ENCODE measurements at places on chromosomes 7 and 10. TPM values are rescaled to one million over a fixed set of nuclear protein-coding genes. Genes with fewer than 3 reads are reported as not detected.

PLCE1 gene
- 8.1 TPM for total RNA-seq

GRCh38 chr7:1041551-1042491 is 2.5 kb upstream of the GPR146 start:
- H3K4me3 ChIP-seq, result no peak overlapping the region
- no peaks in the 10 kb centered on the region for H3K27me3 ChIP-seq
- no peak overlapping the region for H3K27ac ChIP-seq

- no peaks in the 10 kb centered on the region for H3K27me3 ChIP-seq
- H3K4me3 ChIP-seq, result no peak overlapping the region
- DNase-seq, result peak; percentile 44
- no peaks in the 10 kb centered on the region for H3K4me1 ChIP-seq
- H3K36me3 ChIP-seq, result no peaks in the 10 kb centered on the region
Observed at GRCh38 chr10:48448796-48449195, 142.3 kb downstream of the MAPK8 start.

DNA sequence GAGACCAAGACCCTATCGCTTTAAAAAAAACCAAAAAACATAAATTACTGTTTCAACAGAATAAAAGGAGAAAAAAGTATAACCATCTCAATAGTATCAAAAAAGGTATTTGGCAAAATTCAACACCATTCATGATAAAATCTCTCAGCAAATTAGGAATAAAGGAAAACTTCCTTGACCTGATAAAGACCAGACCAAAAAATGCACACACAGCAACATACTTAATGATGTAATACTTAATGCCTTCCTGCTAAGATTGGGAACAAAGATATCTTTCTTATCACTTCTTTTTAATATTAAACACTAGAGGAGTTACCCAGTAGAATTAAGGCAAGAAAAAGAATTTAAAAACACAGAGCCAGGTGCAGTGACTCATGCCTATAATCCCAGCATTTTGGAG is 79.3 kb downstream of the CNOT4 start:
- H3K27me3 ChIP-seq, result no peaks in the 10 kb centered on the region
- no peaks in the 10 kb centered on the region for H3K4me1 ChIP-seq
- no peak for DNase-seq
- peaks cover 3% of the 10 kb centered on the region for H3K36me3 ChIP-seq
- no peak overlapping the region for H3K27ac ChIP-seq
- no peak overlapping the region for H3K4me3 ChIP-seq

- no peaks in the 10 kb centered on the region for H3K4me1 ChIP-seq
- H3K27me3 ChIP-seq, result no peaks in the 10 kb centered on the region
- H3K27ac ChIP-seq, result no peak overlapping the region
- DNase-seq, result no peak
- H3K36me3 ChIP-seq, result peaks cover 45% of the 10 kb centered on the region
- no peak overlapping the region for H3K4me3 ChIP-seq
Observed at GRCh38 chr10:87804939-87805569, 13.0 kb downstream of the ATAD1 start.

GRCh38 chr10:67925449-67926005 is 41.1 kb downstream of the SIRT1 start:
- no peak overlapping the region for H3K27ac ChIP-seq
- peaks cover 48% of the 10 kb centered on the region for H3K36me3 ChIP-seq
- no peaks in the 10 kb centered on the region for H3K4me1 ChIP-seq
- no peak for DNase-seq
- H3K27me3 ChIP-seq, result no peaks in the 10 kb centered on the region

DNA sequence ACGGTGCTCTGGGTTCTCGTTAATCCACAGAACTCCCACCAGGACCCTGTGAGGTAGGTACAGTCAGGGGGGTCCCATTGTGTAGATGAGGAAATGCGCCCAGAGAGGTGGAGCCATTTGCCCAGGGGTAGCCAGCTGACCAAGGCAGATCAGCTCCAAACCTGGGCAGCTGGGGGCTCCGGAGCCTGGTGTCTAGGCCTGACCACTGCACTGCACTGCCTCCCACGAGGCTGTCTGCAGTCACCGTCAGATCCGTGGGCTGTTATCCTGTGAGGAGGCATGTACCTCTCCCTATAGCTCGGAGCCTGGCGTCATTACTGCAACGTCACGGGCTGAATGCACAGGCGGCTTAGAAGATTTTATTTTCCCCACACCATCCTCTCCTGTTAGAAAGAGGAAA is 411.8 kb upstream of the FOXK1 start:
- DNase-seq, result no peak
- H3K27me3 ChIP-seq, result no peaks in the 10 kb centered on the region
- H3K4me1 ChIP-seq, result no peaks in the 10 kb centered on the region
- no peak overlapping the region for H3K4me3 ChIP-seq

GRCh38 chr7:92735707-92736106 is 100.7 kb downstream of the CDK6 start:
- no peak overlapping the region for H3K27ac ChIP-seq
- peaks cover 60% of the 10 kb centered on the region for H3K4me1 ChIP-seq
- peaks cover 37% of the 10 kb centered on the region for H3K36me3 ChIP-seq
- no peaks in the 10 kb centered on the region for H3K27me3 ChIP-seq

ARHGEF35 gene
- total RNA-seq, result not detected

CDC123 gene
- total RNA-seq, result 82.8 TPM

- no peak for DNase-seq
- no peak within 1 kb of the TSS for H3K4me3 ChIP-seq
- H3K4me1 ChIP-seq, result peaks cover 14% of the 10 kb centered on the region
- no peaks in the 10 kb centered on the region for H3K27me3 ChIP-seq
- H3K27ac ChIP-seq, result no peak within 1 kb of the TSS
Observed at GRCh38 chr7:143284591-143285469, at the start of gene TMEM139. Gene TMEM139 (plus strand): TSS chr7:143284958. CDS start chr7:143285958, 1,000 bp downstream.

DNAJC12 gene
- 0.88 TPM for total RNA-seq

DNA sequence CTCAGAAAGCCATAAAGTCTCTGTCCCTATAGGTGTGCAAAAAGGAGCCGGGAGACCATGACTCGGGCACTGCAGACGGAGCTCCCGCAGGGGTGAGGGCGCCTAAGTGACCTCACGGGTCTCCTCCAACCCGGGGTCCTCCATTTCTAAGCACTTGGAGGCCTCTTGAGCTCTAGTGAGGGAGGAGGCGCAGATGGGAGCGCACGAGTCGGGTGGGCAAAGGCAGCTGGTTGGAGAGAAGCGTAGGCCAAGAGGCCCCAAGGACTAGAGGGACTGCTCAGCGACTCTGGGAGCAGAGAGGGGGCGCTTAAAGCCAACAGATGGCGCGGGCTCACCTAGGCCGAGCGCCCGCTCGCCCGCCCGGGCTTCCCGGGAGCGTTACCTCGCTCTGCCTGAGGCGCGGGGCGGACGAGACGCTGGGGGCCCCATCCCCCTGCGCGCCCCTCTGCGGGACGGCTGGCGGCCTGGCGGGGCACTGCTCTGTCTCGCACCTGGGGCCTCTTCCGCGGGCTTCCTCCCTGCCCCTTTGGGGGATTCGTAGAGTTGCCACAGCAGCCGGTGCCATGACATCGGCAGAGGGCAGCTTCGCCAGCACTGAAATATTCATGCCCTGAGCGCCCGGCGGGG is 523 bp upstream of the CDH23 start:
- DNase-seq, result peak; percentile 42
- no peak overlapping the region for H3K27ac ChIP-seq
- H3K4me1 ChIP-seq, result peaks cover 15% of the 10 kb centered on the region

AKR1D1 gene
- not detected for total RNA-seq

- no peak overlapping the region for H3K4me3 ChIP-seq
- no peak overlapping the region for H3K27ac ChIP-seq
- DNase-seq, result no peak
Observed at GRCh38 chr7:35755711-35756110, 45.1 kb upstream of the SEPTIN7 start.

GRCh38 chr7:125154930-125155329 is 225.3 kb upstream of the POT1 start:
- no peaks in the 10 kb centered on the region for H3K36me3 ChIP-seq
- no peak overlapping the region for H3K27ac ChIP-seq
- H3K27me3 ChIP-seq, result peaks cover 3% of the 10 kb centered on the region
- no peak for DNase-seq
- H3K4me3 ChIP-seq, result no peak overlapping the region
- H3K4me1 ChIP-seq, result no peaks in the 10 kb centered on the region

DNA sequence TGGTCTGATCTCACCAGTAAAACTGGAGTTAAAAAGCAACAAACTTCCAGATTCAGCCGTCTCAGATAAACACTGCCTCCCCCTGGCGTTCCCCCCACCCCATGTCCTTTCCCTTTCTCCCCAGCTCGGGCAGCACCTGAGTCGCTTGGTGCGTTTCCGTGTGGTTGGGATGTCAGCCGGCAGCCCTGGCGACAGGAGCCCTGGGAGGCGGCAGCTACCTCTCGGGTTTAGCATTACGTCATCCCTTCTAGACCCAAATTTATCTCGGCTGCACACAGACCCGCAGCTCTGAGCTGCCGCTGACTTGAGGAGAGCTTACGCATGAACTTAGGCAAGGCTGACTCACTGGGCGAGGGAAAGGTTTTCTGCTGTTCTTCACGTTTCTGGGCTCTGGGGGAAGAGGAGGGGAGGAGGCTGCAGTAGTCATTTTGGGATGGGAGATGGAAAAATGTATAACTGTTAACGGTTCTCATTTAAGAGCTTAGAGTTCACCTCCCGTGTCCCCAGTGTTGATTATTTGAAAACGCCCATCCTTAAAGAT is 14.4 kb downstream of the MXI1 start:
- H3K4me3 ChIP-seq, result peak overlapping the region; percentile 30
- H3K27me3 ChIP-seq, result no peaks in the 10 kb centered on the region
- H3K27ac ChIP-seq, result no peak overlapping the region
- peaks cover 16% of the 10 kb centered on the region for H3K4me1 ChIP-seq
- no peaks in the 10 kb centered on the region for H3K36me3 ChIP-seq

DNA sequence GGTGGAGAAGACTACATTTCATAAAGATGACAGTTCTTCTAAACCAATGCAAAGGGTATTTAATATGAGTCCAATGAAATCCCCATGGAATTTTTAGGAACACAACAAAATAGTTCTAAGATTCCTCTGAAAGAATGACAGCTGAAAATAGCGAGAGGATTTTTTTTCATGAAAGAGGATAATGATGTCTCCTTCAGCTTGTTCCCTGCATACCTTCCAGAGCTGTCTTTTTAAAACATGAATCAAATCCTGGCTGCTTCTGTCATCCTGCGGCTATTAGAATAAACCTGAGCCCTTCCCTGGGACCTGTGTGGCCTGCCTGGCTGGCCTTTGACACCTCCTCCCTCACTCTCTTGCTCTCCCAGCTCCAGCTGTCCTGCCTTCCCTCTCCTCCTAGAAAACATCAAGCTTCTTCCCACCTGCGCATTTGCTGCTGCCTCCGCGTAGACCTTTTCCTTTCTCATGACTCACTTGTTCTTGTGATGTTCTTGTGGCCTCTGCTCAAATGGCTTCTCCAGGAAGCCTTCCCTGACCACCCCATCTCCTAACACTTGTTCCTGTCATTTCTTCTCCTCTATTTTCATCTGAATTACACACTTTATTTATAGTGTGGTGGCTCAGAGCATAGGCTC is 57.4 kb downstream of the EEPD1 start:
- DNase-seq, result no peak
- H3K4me1 ChIP-seq, result peaks cover 50% of the 10 kb centered on the region
- no peak overlapping the region for H3K27ac ChIP-seq
- no peak overlapping the region for H3K4me3 ChIP-seq

- no peak overlapping the region for H3K27ac ChIP-seq
- peaks cover 6% of the 10 kb centered on the region for H3K36me3 ChIP-seq
- H3K27me3 ChIP-seq, result no peaks in the 10 kb centered on the region
- H3K4me3 ChIP-seq, result no peak overlapping the region
- H3K4me1 ChIP-seq, result peaks cover 20% of the 10 kb centered on the region
Observed at GRCh38 chr7:132779164-132779563, 202.9 kb upstream of the PLXNA4 start.

- H3K36me3 ChIP-seq, result no peaks in the 10 kb centered on the region
- H3K27ac ChIP-seq, result no peak overlapping the region
- DNase-seq, result no peak
- no peaks in the 10 kb centered on the region for H3K4me1 ChIP-seq
- no peaks in the 10 kb centered on the region for H3K27me3 ChIP-seq
Observed at GRCh38 chr7:90931986-90932916, 332.0 kb upstream of the FZD1 start.

- no peaks in the 10 kb centered on the region for H3K27me3 ChIP-seq
- H3K4me1 ChIP-seq, result peaks cover 62% of the 10 kb centered on the region
- no peak overlapping the region for H3K27ac ChIP-seq
- no peaks in the 10 kb centered on the region for H3K36me3 ChIP-seq
- H3K4me3 ChIP-seq, result no peak overlapping the region
Observed at GRCh38 chr7:41881331-41882130, 178.6 kb upstream of the INHBA start.

- H3K36me3 ChIP-seq, result no peaks in the 10 kb centered on the region
- DNase-seq, result no peak
- no peaks in the 10 kb centered on the region for H3K4me1 ChIP-seq
- H3K4me3 ChIP-seq, result no peak overlapping the region
Observed at GRCh38 chr10:131312478-131312836, 936 bp upstream of the TCERG1L start.

DNA sequence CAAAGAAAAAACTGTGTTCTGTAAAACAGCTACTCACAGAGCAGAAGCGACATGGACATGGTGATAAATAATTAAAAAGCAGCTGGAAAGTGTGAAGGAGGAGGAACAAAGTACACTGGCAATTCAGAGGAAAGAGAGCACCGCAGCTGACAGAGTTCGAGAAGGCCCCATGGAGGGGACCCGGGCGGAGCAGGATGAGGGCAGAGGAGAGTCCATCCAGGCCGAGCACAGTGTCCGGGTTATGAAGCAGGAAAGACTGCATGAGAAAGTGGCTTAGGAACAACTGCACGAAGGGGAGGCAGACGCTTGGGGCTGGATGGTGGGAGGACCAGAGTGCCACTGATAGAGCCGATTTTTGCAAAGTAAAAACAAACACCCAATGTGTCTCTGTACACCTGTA is 185.5 kb downstream of the ZMYND11 start:
- no peak overlapping the region for H3K4me3 ChIP-seq
- no peak for DNase-seq
- H3K27ac ChIP-seq, result no peak overlapping the region
- H3K4me1 ChIP-seq, result peaks cover 12% of the 10 kb centered on the region

INA gene
- total RNA-seq, result 0.42 TPM

ITIH2 gene
- total RNA-seq, result not detected

GRCh38 chr10:98481404-98481945 is 34.7 kb upstream of the HPS1 start:
- no peak overlapping the region for H3K4me3 ChIP-seq
- no peak for DNase-seq
- no peak overlapping the region for H3K27ac ChIP-seq
- H3K36me3 ChIP-seq, result no peaks in the 10 kb centered on the region

GRCh38 chr10:77234599-77234998 is 403.0 kb downstream of the KCNMA1 start:
- H3K4me3 ChIP-seq, result no peak overlapping the region
- H3K36me3 ChIP-seq, result no peaks in the 10 kb centered on the region
- H3K27me3 ChIP-seq, result no peaks in the 10 kb centered on the region
- no peak overlapping the region for H3K27ac ChIP-seq

DNA sequence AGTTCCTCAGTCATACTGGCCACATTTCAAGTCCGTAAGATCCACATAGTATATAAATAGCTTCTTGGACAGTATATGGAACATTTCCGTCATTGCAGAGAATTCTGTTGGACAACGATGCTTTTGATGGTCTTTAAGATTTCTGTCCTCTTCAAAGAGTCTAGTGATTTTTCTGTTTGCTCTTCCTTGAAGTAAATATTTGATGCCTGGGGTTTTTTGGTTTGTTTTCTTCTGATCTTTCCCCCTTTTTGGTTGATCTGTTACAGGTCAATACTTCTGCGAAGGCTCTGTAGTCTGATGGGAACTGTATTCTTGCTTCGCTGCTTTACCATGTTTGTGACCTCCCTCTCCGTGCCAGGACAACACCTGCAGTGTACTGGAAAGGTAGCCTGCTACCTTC is 42.3 kb upstream of the VDAC2 start:
- H3K27ac ChIP-seq, result no peak overlapping the region
- 0 out of 2 replicates have a peak, but pooled peaks cover 4% of the 10 kb centered on the region for H3K4me1 ChIP-seq
- no peaks in the 10 kb centered on the region for H3K27me3 ChIP-seq
- peaks cover 28% of the 10 kb centered on the region for H3K36me3 ChIP-seq
- DNase-seq, result no peak
- H3K4me3 ChIP-seq, result no peak overlapping the region

Data from SJSA1 (cell line).